Ureter (tissue), 1 donor: ENCODE measurements at places on chromosomes 4 and X.

DNA sequence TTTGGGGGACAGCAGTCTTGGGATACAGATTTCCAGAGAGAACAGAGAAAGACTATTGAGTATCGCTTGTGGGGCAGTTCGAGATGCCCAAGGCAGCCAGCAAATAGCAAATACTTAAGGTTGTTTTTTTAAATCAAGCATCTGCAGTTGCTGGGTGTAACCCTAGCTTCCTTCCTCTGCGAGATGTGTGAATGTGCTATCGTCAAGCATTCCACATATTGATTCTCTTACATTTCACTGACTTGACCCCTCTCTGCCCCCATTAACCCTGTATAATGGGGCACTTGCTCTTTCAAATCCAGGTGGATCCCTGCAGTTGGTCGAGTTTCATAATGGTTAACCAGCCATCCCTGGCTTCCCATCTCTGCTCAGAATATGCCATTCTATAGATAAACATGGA, 23.5 kb downstream of the KCNE5 start:
- DNase-seq: no peak

DNA sequence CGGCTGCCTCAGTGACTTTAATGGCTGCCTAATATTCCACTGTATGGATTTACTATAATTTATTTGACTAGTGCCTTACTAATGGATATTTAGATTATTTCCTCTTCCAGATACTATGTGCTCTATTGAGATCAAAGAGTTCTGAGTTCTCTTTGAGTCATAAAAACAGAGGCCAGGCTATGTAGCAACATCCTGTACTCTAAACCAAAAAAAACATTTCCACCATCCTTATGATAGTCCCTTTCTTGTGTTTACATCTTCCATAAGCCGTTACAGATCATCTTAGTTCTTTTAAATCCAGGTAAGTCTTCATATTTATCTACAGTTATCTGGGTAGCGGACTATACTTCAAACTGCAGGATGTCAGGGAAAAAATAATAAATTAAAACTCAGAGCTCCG, 56.6 kb upstream of the TMEM184C start:
- DNase-seq: no peak

GRCh38 chr4:84708406-84709135, 125.6 kb downstream of the CDS1 start:
- DNase-seq: no peak

DNA sequence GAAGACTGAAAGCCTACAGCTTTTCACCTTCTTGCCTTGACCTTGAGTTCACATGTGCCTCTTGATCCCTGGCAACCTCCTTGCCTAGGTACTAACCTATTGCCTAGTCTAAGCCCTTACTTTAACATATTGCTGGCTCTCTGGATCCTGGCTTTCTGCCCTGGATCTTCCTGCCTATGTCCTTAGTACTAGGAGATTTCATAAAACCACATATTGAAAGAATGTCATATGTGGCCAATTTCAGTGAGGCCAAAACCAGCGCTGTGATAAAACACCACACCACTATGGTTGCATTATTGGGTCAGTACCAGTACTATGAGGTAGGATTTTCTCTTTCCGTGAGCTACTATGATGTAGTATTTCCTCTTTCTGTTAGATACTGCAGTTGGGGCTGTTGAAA, 80.4 kb downstream of the CT47B1 start:
- no peak for DNase-seq

GRCh38 chr4:171430495-171430894, 382.7 kb upstream of the GALNTL6 start:
- no peak for DNase-seq

GRCh38 chr4:36264207-36264826, 17.1 kb upstream of the DTHD1 start:
- DNase-seq: no peak

DNA sequence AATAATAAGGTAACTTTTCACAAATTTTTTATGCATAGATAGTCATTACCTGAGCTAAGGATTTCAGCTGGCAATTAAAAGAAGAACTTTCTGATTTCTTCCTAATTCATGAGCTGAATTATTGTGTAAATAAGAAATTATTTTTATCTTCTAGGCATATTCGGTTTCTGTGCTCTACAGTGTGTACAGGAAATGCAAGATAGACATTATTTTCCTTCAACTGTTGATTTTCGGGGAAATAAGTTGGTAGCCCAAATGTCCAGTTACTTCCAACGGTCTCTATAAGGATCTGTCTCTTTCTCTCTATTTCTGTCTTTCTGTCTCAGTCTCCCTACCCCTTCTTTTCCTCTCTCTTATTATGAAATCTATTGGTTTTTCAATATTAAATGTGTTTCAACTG, 137.3 kb upstream of the CLNK start:
- no peak for DNase-seq

DNA sequence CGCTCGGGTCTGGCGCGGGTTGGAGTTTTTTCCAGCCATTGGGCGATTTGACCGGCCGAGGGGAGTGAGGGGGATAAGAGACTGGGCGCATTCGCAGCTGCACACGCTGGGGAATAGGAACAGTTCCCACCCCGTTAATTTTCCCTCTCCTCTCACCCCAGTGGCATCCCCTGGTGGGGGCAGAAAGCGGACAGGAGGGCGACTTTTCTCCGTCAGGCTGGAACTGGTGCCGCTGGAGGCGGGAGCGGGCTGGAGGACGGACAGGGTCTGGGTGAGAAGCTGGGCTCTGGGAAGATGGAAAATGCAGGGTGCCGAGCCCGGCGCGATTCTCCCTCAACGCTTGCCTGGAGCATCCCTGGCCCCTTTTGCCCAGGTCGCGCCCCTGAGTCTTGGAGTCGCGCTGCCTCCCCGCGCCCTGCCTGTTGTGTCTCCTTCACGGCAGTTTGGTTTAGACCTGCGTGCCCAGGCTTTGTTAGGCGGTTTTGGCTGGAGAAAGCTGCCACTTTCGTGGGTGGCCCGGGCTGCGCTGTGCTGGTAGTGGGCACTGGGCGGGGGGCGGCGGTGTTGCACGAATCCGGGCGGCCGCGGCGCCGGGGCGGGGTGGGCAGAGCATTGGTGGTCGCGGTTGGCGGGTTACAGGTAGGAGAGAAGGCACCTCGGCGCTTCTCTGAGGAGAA, 2.0 kb downstream of the ADGRL3 start:
- no peak for DNase-seq

DNA sequence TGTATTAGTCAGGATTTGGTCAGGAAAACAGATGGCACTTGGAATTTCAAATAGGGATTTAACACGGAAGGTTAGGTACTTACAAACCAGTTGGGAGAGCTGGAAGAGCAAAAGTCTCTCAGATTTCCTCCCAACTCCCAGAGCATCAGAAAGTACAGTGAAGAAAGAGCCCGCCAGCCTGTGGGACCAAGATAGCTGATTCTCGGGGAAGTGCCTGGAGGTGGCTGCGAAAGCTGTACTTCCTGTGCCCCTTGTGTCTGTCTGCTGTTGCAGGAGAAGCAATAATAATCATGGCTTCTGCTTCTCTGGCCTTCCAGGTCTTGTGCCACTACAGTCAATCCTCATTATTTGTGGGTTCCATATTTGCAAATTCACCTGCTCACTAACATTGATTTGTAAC, 221.0 kb upstream of the BCOR start:
- no peak for DNase-seq

DNA sequence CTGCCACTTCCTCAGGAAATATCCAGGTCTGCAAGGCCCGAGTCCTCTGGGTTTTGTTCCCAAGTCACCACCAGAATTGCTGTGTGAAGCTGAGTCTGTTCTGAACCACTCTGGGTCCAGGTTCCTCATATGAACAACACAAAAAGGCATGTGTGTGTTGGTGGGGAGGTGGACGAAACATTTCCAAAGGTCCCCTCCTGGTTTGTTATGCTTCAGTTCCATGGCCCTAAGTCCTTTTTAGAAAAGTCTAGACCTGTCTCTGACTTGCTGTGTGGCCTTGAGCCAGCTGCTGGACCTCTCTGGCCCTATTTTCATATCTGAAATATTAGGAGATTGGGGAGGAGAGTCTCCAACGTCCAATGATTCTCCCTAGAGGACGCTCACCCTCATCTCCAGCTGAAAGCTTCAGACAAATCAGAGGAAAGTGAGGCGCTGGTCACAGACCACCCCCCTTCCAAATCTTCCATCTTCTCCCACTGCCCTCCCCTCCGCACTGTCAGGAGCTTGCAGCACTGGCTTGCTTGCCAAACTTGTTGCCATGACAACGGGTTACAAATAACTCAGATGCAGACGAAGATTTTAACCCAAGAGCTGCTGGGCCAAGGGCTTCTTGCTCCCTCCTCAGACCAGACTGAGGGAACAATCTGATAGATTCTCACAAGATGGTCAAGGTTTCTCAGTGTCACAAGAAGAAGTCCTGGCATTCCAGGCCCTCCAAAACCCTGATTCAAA, 64.5 kb downstream of the SMC1A start:
- DNase-seq: no peak

- DNase-seq: no peak
These were observed 373.7 kb downstream of the NAF1 start for GRCh38 chr4:162793004-162793403.

- no peak for DNase-seq
These were observed 16.6 kb downstream of the PCGF3 start for GRCh38 chr4:722169-722725.

DNA sequence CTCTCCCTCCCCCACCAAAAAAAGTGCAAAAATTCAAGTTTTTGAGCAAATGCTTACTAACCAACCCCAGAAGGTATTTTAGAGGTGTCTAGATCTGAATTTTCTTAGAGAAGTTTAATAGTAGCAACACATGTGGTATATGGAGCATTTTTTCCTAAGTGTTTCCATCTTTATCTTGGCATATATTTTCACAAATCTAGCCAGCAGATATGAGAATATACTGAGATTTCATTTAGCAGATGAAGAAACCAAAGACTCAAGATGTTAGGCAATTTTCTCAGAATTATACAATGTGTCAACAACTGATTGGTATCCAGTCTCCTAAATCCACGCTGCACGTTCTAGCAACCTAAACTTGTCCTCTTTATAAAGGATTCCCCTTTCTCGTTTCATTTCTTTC, 245.5 kb upstream of the CXXC4 start:
- no peak for DNase-seq

DNA sequence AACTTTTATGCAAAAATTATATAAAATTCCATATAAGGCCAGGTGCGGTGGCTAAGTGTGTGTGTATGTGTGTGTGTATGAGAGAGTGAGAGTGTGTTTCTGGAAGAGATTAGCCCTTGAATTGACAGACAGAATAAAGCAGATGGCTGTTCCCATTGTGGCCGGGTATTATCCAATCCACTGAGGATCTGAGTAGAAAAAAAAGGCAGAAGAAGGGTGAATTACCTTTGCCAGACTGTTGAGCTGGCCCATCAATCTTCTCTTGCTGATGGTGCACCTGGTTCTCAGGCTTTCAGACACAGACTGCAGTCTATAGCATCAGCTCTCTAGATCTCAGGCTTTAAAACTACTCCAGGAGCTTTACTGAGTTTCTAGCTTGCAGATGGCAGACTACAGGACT, 92.2 kb upstream of the SLIT2 start:
- no peak for DNase-seq

- DNase-seq: no peak
These were observed 42.0 kb downstream of the PHKA2 start for GRCh38 chrX:18941896-18942295.
